Hypothalamus (tissue), 51 donors: ENCODE measurements at places on chromosomes 16 and 17.
A peak's percentile ranks its signal among the peaks of the same experiment; 100 is the strongest.

DNA sequence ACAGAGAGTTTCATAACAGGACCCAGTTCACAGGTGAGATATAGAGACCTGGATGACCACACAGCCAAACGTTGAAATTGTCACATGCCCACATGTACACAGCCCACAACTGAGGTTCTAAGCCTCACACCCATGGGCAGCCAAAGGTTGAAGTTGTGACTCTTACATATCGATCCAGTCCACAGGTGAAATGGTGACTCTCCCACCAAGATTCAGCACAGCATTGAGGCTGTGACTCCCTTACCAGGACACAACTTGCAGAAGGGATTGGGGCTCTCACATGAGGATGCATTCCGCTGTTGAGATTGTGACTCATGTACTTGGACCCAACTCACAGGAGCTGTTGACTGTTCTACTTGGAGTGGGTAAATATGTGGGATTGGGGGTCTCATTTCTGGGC, 1836.4 kb downstream of the TP53TG3F start:
- no peak for DNase-seq

DNA sequence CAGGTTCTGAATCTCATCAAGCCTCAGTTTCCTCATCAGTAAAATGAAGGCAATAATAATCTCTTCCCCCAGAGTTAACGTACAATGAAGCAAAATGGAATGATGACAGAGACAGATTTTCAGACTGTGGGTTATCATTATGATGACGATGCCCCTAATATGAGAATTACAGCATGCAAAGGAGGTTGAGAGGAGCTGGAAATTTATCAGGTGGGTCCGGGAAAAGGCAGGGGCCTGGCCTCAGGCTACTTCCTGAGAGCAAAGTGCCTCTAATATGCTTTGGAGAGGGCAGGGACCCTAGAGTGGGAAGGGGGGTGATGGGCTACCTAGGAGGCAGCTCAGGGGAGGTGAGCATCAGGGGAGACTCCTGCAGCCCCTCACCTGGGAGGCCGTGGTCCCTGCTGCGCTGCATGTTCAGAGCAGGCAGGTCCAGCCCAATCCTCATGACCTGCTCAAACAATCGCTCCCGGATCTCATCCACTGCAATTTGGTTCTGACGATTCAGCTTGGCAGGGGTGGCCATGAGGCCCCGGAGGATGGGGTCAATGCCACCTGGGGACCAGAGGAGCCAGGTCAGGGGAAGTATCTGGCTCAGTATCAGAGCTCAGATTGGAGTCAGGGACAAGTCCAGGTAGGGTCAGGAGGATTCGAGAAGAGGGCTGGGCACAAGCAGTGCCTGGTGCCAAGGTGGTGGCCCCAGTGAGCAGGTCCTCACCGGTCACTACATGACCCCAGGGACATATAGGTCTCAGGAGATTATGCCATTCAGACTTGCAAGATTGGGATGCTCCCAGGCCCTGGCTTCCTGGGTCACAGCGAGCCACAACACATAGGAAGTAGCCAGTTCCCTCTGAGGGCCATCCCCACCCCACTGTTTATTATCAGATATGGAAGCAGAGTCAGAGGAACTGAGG, 8.1 kb downstream of the MPO start:
- no peak for DNase-seq

- DNase-seq: no peak
These were observed 16.7 kb downstream of the LLGL2 start for GRCh38 chr17:75542229-75542628.

GRCh38 chr16:78597809-78598570, 498.5 kb downstream of the WWOX start:
- DNase-seq: no peak

DNA sequence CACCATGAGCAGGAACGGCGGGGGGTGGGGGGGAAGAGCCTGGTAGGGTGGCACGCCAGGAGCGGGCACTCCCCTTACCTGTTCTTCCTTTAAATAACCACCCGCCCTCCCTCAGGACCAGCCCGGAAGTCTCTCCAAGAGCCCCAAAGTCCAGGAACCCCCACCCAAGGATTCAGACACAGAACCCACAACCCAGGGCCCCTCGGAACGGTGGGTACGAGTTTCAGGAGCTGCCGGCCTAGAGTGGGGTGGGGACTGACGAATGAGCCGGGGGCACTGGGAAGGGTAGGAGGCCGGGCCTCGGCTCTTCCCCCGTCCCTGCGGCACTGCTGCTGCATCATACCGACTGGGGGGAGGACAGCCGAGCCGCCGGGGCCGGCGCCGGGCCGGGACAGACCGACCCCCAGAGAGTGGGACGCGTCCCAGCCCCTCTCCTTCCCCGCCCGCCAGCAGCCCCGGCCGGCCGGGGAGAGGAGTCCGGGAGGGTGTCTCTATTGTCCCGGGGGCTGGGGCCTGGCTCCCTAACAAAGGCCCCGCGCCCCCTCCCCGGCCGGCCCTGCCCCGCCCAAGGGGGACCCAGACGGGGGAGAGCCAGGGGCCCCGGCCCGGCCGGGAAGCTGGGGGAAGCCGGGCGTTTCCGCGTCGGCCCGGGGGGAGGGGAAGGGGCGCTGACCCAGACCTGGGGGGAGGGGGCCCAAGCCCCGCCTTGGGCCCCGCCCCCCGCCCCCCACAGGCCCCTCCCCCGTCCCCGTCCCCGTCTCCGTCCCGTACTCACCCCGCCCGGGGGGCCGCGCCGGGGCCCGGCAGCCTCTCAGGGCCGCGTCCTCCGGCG, 747 bp downstream of the ATXN7L3 start:
- DNase-seq: peak; percentile 59

- DNase-seq: no peak
These were observed 70.9 kb upstream of the ARL4D start for GRCh38 chr17:43327834-43328420.

DNA sequence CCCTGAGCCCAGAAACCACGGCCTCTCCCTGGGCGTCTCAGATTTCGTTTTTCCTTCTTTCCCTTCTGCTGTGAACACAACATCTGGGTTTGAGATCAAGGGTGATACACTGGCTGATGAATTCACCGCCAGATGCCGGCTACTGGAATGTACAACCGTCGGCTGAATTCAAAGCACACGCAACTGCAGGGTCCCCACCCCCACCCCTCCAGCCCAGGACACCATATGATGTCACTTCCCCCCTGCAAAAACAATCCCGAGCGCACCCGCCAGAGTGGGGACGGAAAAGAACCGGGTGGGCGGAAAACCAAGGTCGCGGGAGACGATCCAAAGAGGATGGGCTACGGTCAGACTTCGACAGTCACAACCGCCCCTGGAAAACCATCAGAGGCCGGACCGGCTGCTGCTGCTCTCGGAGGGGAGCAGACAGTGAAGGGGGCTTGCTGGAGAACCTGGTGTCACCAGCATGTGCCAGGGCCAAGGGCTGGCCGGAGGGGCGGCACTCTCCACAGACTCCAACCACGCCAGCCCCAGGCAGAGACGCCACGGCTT, 23.3 kb downstream of the CEP295NL start:
- DNase-seq: peak; percentile 31

DNA sequence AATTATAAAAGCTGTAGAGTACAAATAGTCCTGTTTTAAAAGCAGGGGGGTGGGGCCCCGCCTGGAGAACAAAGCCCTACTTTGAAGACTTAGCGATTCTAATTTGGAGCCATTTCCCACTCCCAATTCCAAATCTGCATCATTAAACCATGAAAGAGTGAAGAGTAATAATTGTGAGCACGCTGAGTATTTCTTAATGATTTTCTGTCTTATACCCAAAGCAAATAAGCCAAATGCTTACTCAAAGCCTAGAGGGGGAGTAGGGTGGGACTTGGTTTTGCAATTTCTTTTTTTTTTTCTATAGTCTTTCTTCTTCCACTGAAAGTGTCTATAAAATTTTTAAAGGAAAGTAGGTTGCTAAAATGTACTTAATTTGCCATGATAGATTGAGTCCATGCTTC, 470.1 kb downstream of the TOX3 start:
- DNase-seq: no peak

- no peak for DNase-seq
These were observed 18.9 kb upstream of the KCNH6 start for GRCh38 chr17:63504261-63504660.

DNA sequence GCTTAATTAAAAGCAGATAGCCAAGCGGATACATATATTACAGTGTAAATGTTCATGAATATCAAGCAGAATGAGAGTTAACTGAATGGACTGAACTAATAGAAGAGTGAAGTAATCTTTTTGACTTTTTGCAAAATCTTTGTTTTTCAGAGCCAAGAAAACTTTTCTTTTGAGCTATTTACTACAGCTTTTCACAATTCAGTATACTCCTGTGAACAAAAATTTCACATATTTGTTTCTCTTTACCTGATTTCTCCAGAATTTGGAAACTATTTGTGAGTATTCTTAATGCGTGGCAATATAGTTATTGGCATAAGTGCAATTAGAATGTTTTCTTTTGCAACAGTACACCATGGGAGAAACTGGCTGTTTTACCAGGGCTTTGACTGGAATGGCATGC, 9.1 kb upstream of the DUXB start:
- DNase-seq: no peak

GRCh38 chr17:29584452-29585079, 4.9 kb downstream of the GIT1 start:
- peak; percentile 41 for DNase-seq

DNA sequence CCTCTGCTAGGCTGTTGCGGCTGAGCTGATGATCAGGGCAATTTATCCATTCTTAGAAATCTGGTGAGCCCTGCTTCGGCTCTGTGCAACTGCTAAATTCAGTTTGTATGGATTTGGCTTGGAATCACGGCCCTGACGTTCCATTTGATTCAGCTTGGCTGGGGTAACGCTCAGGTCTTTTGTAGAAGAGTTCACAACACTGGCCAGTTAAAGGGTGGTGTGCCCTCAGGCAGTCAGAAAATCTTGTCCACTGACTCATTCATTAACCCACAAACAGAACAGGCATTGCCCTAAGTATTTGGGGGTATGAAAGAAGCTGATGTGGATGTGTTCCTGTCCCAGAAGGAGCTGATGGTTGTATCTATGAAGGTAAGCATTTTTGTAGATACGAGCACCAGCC, 53.9 kb downstream of the GNAO1 start:
- DNase-seq: no peak

GRCh38 chr16:68000450-68000849, 1.2 kb upstream of the DPEP2 start:
- DNase-seq: no peak

DNA sequence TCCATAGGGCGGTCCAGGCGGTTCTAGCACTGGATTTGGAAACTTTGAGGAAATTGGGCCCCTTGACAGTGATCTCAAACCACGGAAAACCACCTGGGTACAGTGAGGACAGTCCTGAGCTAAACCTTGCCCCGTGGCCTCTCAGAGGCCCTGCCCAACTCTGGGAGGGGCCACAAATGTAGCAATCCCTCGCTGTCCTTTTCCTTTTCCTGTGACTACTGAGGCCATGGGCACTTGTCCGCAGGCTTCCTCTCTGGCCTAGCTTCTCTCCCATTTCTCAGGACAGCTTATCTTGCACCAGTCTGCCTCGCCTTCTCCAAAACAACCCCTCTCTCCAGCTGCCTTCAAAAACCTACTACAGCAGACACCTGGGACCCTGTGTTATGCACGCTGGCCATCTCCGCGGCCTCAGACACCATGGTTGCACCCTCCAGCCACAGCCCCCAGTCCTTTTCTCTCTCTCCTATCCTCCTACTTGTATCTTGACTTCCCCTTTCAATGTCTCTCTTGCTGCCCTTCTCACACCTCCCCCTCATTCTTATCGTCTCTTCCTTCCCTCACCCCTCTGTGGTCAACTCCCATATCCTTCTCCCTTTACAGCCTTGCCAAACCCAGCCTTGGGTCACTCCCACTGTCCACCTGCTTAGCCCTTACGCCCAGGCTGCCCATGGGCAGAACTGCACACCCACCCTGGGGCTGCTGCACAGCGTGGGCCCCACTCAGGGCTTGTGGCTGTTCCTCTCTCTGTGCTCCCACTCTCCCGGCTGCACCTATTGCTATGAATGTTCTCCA, 7.6 kb downstream of the SCPEP1 start:
- DNase-seq: no peak

DNA sequence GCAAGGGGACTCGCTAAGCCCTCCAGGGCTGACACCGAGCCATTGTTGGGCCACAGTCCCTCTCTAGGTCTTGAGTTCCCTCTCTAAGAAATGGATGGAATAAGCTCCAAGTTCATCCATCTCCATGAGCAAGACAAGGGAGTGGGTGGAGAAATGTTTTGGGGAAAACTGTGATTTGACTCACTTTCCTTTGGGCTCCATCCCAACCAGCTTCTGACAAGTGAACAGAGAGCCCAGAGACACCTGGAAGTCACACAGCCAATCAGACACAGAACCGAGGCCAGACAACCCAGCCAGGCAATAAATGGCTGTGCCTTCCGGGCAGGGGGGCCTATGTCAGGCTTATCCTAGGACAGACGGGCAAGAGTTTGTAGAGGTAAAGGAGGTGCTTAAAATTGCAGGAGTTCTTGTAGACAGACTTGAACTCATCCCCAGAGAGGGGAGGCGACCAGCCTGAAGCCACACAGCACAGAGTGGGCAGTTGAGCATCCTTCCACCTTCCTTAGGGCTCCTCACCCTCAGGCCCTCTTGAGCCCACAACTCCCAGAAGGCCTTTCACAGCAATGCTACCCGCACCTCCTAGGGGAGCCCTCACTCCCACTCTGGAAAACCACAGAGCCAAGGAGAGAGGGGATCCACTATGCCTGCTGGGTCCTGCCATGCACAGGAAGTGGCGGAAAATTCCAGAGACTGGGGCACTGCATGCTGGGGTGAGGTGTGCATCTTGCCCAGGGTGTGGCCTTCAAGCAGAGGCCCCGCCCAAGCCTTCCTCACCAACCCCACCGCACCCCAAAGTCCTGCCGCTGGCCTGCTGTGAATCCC, 9.5 kb upstream of the FAM83G start:
- no peak for DNase-seq

- DNase-seq: no peak
These were observed 34.1 kb downstream of the TK2 start for GRCh38 chr16:66515596-66516508.

DNA sequence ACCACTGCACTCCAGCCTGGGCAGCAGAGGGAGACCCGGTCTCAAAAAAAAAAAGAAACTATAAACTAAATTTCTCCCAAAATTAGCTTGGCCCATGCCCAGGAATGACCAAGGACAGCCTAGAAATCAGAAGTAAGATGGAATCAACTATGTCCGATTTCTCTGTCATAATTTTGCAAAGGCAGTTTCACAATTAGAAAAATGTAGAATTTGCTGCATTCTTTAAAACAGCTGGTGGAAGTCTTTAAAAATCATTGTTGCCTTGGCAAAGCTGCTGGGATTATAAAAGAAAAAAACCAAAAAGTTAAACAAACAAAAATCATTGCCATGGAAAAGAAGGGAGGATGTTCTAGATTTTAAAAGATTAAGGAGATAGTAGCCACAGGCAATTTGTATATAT, 32.4 kb downstream of the WWP2 start:
- no peak for DNase-seq

DNA sequence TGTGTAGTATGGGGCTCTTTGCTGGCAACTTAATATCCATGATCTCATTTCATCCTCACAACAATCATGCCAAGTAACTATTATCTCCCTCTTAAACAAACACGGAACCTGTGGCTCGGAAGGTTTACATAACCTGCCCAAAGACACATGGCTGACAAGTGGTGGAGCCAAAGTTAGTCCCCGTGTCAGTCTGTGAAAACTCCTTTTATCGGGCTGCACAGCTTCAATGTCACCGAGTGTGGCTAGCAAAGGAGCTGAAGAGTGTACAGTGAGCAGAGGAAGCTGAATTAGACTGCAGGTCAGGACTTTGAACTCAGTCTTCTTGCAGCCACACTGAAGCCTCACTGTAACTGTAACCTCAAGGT, 80.3 kb downstream of the PARN start:
- no peak for DNase-seq

GRCh38 chr16:59604354-59604753, 870.2 kb upstream of the GOT2 start:
- no peak for DNase-seq
